ENCODE measurements at places on chromosomes 2 and 18. TPM values are rescaled to one million over a fixed set of nuclear protein-coding genes. Genes with fewer than 3 reads are reported as not detected.

The DOK6 gene
- polyA plus RNA-seq: not detected

The SAG gene
- polyA plus RNA-seq: not detected

The ELOA2 gene
- polyA plus RNA-seq: not detected

The MAB21L4 gene
- not detected for polyA plus RNA-seq

The EGR4 gene
- polyA plus RNA-seq: not detected

The CWC22 gene
- 15.7 TPM for polyA plus RNA-seq

The UXS1 gene
- 53.6 TPM for polyA plus RNA-seq

The RPRM gene
- not detected for polyA plus RNA-seq

The TUBB8B gene
- polyA plus RNA-seq: not detected

The MALT1 gene
- polyA plus RNA-seq: 34.0 TPM

Data from A549 (cell line).